ENCODE measurements at places on chromosomes 7 and 10. TPM values are rescaled to one million over a fixed set of nuclear protein-coding genes. Genes with fewer than 3 reads are reported as not detected.

Gene CALY
- total RNA-seq = 0.98 TPM

Gene TMEM196
- not detected for total RNA-seq

Gene LMBR1
- 69.7 TPM for total RNA-seq

Gene RADIL
- 19.8 TPM for total RNA-seq

Gene NUTM2D
- 4.9 TPM for total RNA-seq

Gene PRKCQ
- total RNA-seq = 0.94 TPM

Gene PCGF6
- total RNA-seq = 10.2 TPM

Gene ZMIZ1
- total RNA-seq = 96.7 TPM

GRCh38 chr10:8365935-8366911, 311.7 kb downstream of the GATA3 start:
- DNase-seq = no peak

GRCh38 chr10:114915294-114915693, 22.7 kb upstream of the TRUB1 start:
- no peak for DNase-seq

DNA sequence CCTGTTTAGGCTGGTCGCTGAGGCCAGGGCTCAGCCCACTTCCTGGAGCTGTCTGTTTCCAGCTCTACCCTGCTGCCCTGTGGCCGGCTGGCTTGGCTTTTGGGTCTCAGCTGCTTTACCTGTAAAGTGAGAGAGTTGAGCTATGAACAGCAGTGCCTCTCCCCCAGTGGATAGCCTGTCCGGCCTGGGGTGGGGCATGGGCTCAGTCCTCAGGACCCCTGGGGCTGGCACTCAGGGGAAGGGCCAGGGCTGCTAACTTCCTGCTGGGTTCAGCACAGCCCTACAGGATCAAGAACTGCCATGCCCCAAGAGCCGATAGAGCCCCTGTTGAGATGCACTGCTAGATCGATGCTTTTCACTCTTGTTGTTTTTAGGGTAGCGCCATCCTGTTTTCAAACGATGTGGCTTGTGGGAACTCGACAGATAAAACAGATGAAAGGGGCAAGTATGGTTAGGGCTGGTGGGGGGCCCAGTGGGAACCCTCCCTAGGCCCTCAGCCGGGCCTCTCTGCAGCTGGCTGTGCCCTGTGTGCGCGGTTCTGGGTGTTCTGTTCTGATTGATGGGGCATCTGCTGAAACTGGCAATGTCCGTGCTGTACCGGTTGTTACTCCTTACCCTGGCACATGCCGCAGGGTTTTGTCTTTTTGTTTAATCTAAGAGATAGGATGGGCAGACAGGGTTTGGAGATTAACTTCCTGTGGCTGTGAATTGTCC, 10.0 kb upstream of the SFRP5 start:
- DNase-seq = no peak

GRCh38 chr7:116862951-116863670, 724 bp downstream of the CAPZA2 start:
- DNase-seq = peak; percentile 62

DNA sequence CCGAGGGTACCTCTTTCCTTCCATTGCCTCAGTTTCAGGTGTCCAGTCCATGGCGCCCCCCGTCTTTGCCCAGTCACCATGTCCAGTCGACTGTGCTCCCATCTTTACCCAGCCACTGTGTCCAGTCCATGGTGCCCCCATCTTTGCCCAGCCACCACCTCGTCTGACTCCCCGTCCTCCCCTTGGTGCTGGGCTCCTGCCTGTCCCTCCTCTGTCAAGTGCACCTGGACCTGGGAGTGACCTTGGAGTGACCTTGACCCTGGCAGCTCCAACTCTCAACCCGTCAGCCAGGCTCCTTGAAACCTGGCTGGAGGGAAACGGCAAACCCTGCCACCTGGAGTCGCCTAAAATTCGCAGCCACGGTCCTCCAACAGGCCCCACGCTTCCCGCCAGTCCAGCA, 180.2 kb downstream of the ADARB2 start:
- peak; percentile 40 for DNase-seq

GRCh38 chr7:103866919-103867318, 122.5 kb downstream of the RELN start:
- DNase-seq = no peak

- no peak for DNase-seq
Measured at GRCh38 chr10:11707624-11708350, 34.4 kb upstream of the ECHDC3 start.

DNA sequence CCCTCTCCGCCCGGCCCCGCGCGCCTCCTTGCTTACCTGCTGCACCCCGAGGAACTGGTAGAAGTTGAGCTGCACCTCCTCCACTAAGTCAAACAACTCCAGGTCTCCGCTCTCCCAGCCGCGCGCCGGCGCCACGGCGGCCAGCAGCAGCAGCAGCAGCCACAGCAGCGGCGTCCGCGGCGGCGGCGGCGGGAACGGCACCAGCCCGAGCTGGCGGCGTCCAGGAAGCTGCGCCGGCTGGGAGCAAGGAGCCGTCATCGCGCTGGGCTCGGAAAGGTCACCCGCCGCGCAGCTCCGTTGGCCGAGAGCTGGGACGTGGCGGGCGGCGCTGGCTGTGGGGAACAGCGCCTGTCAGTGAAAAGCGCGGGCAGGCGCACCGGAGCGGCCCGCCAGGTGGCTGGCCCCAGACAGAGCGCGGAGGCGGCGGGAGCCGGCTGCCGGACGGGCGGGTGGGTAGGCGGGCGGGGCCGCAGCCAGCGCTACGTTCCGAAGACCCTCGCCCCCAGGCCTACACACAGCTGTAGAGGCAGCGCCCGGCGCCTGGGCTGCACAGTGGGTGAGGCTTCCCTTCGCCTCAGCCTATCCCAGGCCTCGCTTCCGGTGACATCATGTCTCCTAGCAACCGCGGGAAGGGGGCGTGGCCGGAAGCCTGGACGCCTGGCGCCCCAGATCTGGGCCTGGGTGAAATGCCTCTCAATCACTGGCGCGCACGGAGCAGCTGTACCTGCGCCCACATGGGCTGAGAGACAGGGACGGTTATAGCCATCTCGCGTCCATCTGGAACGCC, at the start of gene DNAJC1:
Gene DNAJC1 (minus strand): TSS at position 554 of the 787 bp plus-strand sequence. CDS start 296 bp downstream, at position 258.
- peak; percentile 99 for DNase-seq

DNA sequence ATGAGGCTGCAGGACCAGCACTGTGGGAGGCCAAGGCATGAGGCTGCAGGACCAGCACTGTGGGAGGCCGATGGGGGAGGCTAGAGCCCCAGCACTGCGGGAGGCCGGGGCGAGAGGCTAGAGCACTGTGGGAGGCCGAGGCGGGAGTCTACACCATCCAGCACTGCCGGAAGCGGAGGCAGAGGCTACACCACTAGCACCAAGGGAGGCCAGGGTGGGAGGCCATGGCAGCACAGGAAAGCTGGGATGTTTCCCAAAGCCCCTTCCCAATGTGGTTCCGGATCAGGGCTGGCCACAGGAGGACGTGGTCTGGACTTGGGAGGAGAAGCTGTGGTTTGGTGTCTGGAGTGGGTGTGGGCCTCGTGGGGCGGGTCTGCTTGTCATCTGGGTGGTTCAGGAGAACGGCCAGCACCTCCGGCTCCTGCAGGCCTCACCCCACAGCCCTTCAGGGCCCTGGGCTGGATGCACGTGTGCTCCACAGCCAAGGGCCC, 43.6 kb downstream of the PDGFA start:
- peak; percentile 27 for DNase-seq

All from sciatic nerve (tissue), 2 donors.